ENCODE measurements at places on chromosomes 16 and 17. TPM values are rescaled to one million over a fixed set of nuclear protein-coding genes. Genes with fewer than 3 reads are reported as not detected.

RNF213 gene
- total RNA-seq, result 69.4 TPM

KCNJ2 gene
- total RNA-seq, result 13.0 TPM

SALL1 gene
- 25.0 TPM for total RNA-seq

NUPR1 gene
- 54.2 TPM for total RNA-seq

DNAH2 gene
- 2.8 TPM for total RNA-seq

TBC1D3K gene
- not detected for total RNA-seq

GRCh38 chr17:62578757-62579487 lies 48.5 kb upstream of the MRC2 start:
- DNase-seq, result no peak

GRCh38 chr17:2484876-2485275 lies 26.8 kb downstream of the METTL16 start:
- no peak for DNase-seq

- no peak for DNase-seq
Measured at GRCh38 chr17:63988741-63989621, 9.2 kb upstream of the PRR29 start.

- DNase-seq, result no peak
Measured at GRCh38 chr17:65557349-65558310, 3.8 kb downstream of the AXIN2 start.

GRCh38 chr17:59074494-59074893 lies 32.2 kb downstream of the TRIM37 start:
- no peak for DNase-seq

- no peak for DNase-seq
Measured at GRCh38 chr16:14172200-14172809, 101.2 kb downstream of the MRTFB start.

DNA sequence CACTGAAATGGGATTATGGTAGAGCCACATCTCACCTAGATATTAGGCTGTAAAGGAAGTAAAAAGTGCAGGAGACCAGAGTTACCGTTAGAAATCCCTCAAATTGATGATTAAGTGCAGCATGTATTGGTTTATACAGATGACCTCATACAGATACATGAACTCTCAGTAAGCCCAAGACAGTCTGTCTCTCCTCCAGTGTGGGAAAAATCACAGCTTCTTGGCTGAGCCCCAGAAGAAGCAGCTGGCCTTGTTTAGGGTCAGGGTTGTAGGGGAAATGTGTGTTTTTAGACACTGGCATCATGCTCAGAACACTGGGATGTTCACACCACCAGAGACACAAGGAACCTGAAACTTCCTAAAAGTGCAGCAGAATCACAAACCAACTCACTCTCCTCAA lies 135.9 kb downstream of the KATNIP start:
- peak; percentile 25 for DNase-seq

GRCh38 chr17:81043725-81044427 lies 8.9 kb downstream of the BAIAP2 start:
- no peak for DNase-seq

- peak; percentile 59 for DNase-seq
Measured at GRCh38 chr17:19728084-19728495, 11.7 kb upstream of the SLC47A2 start.

GRCh38 chr17:76727745-76728456 lies 1.3 kb downstream of the METTL23 start:
- DNase-seq, result no peak

DNA sequence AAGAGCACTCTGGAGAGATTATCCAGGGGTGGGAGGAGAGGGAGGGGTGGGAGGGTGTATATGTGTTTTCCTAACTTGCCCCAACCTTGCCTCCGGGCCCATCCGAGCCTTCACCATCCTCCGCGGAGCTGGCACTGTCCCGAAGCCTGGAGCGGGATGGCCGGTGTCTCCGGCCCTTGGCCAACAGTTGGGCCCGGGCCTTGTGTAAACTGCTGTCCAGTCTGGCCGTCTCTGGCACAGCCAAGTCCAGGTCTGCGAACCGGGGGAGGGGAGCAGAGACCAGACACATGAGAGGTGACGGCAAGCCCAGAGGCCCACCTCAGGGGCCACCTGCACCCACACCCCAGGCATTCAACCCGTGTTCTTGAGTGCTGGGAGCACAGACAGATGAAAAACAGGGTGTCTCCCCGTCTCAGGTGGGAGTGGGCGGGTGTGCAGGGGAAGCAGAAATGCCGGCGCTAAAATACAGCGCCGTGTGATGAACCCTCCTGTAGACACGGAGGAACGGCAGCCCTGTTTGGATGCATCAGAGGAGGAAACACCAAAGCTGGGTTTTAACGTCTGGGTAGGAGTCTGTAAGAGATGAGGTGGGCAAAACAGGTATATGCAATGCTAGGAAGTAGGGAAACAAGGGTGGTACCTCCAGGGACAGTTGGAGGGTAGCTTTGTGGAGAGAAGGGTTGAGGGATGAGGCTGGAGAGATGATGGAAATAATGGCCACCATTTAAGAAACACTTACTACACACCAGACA lies 11.7 kb downstream of the SAMD14 start:
- no peak for DNase-seq

GRCh38 chr17:30449480-30449879 lies 27.7 kb upstream of the GOSR1 start:
- DNase-seq, result peak; percentile 84

DNA sequence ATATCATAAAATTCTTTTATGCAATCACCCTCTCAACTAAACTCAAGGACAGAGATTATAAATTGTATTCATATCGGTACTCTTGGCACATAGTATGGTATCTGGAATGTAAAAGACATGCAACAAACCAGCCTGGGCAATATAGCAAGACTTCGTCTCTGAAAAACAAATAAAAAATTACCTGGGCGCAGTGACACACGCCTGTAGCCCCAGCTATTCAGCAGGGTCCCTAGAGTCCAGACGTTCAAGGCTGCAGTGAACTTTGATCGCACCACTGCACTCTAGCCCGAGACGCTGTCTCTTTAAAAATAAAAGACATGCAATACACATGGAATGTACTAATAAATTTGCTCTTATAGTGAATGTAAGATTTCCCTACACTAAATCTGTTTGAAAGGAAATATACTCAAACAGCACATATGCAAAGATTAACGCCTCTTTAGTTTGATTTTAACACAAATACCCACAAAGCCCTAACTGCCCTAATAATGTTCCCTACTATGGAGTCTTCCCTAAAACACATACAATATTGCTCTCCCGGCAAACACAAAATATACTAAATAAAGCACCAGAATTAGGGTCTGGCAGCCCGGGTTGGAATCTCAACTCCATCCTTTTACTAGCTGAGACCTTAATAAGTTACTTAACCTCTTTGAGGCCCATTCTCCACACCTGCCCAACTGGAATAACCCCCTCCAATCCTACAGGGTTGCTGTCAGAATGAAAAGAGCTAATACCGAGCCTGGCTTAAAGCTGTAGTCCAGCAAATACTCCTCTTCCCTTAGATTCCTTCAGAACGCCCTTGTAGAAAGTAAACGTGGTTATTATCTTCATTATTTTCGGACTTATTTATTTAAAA lies 1.2 kb downstream of the ABCA5 start:
- peak; percentile 7 for DNase-seq

DNA sequence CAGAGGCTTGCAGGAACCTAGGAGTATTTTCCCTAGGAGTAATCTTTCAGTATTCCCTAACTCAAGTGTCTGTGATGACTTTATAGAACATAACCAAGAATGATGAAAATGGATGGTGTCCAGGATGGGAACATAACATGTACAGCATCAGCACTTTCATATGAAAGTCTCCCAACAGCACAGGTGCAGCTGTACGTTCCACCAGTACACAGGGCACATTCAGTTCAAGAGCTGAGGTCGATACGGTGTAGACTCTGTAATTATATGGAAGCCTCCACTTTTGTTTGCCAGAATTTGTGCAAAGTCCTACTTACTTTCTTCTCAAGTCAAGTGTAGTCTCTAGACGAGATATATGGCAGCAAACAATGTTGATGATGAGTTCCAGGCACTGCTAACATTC lies 46.2 kb upstream of the CRYM start:
- DNase-seq, result no peak

- DNase-seq, result no peak
Measured at GRCh38 chr16:64459402-64459801, 662.5 kb downstream of the CDH11 start.

- DNase-seq, result no peak
Measured at GRCh38 chr17:80389011-80389995, 25.7 kb upstream of the ENDOV start.
